ENCODE measurements at places on chromosomes 11 and 22. TPM values are rescaled to one million over a fixed set of nuclear protein-coding genes. Genes with fewer than 3 reads are reported as not detected.
A peak's percentile ranks its signal among the peaks of the same experiment; 100 is the strongest.

DNA sequence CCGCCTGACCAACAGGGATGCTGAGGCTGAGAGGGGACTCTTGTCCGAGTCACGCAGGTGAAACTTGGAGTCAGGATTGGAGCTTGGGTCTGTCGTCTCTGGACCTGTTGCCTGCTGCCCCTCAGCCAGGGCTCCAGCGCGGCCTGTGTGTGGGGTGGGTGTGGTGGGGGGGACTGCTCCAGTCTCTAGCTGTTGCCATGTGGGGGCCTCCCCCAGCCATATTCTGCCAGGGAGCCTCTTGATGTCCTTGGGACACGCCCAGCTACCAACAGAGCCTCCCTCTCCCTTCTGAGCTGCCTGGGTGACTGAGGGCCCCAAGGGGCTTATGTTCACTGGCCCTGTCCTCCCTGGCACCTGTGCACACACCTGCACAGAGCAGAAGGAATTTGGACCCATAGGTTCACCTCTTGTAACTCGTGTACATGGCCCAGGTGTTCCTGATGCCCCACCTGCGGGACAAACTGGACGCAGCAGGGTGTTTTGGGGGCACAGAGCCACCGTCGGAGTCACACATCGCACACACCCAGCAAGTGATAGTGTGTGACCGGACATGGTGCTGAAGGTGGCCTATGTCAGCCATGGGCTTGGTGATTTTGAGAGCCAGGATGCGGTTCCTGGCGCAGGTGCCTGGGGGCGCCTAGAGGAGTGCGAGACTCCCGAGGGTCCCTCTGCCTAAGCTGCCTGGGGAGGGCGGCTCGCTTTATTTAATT lies 252.3 kb downstream of the TBC1D22A start:
- no peaks in the 10 kb centered on the region for H3K4me1 ChIP-seq
- H3K27me3 ChIP-seq, result no peaks in the 10 kb centered on the region
- DNase-seq, result no peak
- H3K36me3 ChIP-seq, result peaks cover 8% of the 10 kb centered on the region
- H3K4me3 ChIP-seq, result no peak overlapping the region

GRCh38 chr11:123799438-123799837 lies 6.7 kb downstream of the OR6M1 start:
- no peaks in the 10 kb centered on the region for H3K36me3 ChIP-seq
- peaks cover 6% of the 10 kb centered on the region for H3K4me1 ChIP-seq
- no peak overlapping the region for H3K27ac ChIP-seq
- H3K4me3 ChIP-seq, result no peak overlapping the region
- no peaks in the 10 kb centered on the region for H3K27me3 ChIP-seq

- H3K36me3 ChIP-seq, result no peaks in the 10 kb centered on the region
- H3K27ac ChIP-seq, result no peak overlapping the region
- peaks cover 6% of the 10 kb centered on the region for H3K4me1 ChIP-seq
- no peak overlapping the region for H3K4me3 ChIP-seq
- H3K27me3 ChIP-seq, result no peaks in the 10 kb centered on the region
Measured at GRCh38 chr11:36449561-36450096, 60.4 kb downstream of the TRAF6 start.

DNA sequence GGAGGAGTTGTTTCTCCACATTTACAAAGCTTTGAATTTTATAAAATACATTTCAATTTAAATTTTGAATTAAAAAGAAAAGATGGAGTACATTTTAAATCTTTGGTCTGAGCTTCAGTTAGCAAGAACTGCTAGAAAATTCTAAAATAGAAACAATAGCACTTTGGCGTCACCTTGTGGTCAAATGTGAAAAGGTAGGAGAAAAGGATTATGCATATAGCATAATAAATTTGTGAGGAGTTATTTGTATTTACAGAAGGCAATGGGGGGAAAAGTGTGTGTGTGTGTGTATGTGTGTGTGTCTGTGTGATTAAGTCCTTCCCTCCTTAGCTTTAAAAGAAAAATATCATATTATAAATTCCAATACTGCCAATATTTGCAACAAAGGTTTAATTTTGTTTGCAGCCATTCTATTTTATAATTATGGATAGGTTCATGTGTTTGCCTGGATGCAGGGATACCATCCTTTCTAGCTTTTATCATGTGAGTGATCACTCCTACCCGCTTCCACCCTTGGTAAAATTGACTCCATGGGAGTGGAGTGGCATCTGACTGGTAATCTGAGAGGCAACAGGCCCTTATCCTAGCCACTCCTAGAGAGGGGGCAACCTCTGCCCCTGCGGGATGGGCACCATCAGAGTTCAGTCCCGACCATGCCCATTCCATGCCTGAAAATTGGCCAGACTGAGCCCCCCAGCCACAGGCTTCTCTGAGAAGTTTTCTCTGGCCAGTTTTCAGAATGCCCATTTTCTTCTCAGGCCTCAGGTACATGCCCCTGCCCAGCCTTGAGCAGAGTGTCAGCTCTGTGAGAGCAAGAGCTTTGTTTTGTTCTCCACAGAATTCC lies 13.6 kb upstream of the LGR4 start:
- no peak overlapping the region for H3K4me3 ChIP-seq
- H3K27ac ChIP-seq, result no peak overlapping the region
- peak; percentile 59 for DNase-seq
- no peaks in the 10 kb centered on the region for H3K27me3 ChIP-seq
- H3K4me1 ChIP-seq, result no peaks in the 10 kb centered on the region

DNA sequence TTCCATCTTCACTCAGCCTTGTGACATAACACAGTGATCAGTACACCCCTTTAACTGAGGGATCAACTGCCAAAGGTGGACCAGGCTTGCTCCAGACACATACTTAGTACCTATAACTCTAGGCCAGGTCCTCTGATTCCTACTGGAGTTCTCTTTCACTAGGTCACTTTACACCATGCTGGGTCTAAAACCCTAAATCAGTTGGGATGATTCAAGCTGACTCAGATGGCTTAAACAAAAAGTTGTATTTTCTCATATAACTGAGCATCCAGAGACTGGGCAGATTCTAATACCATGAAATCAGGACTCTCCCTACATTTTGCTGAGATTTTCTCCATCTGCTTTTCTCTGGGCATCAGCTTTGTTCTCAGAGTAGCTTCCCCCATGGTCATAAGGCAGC lies 26.0 kb upstream of the FLI1 start:
- H3K27me3 ChIP-seq, result peaks cover 95% of the 10 kb centered on the region
- DNase-seq, result no peak

DNA sequence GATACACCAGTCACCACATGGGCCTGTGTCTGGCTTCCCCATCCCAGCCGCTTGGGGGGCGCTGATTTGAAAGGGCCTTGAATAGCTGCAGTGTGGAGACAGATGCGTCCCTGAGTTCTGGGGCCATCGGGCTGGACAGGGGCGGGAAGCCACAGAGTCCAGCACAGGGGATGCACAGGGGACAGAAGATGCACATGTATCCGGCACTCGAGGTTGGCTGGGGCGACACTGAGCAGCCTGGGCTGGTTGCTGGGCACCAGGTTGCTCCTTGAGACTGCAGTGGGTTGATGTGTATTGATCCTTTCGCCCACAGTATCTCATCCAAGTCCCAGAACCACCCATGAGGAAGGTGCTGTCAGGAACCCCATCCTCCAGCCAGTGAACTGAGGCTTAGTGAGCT lies 99.3 kb upstream of the SYT13 start:
- no peak overlapping the region for H3K27ac ChIP-seq
- H3K27me3 ChIP-seq, result no peaks in the 10 kb centered on the region
- no peak for DNase-seq
- H3K4me3 ChIP-seq, result no peak overlapping the region

GRCh38 chr11:14577835-14578529 lies 57.8 kb upstream of the PSMA1 start:
- no peaks in the 10 kb centered on the region for H3K4me1 ChIP-seq
- H3K4me3 ChIP-seq, result no peak overlapping the region
- no peaks in the 10 kb centered on the region for H3K36me3 ChIP-seq
- no peak overlapping the region for H3K27ac ChIP-seq

KRTAP5-10 gene
- total RNA-seq, result not detected

- no peak overlapping the region for H3K4me3 ChIP-seq
- H3K27ac ChIP-seq, result no peak overlapping the region
- H3K27me3 ChIP-seq, result no peaks in the 10 kb centered on the region
- H3K4me1 ChIP-seq, result peaks cover 5% of the 10 kb centered on the region
Measured at GRCh38 chr22:31271485-31271884, 20.8 kb downstream of the PIK3IP1 start.

DNA sequence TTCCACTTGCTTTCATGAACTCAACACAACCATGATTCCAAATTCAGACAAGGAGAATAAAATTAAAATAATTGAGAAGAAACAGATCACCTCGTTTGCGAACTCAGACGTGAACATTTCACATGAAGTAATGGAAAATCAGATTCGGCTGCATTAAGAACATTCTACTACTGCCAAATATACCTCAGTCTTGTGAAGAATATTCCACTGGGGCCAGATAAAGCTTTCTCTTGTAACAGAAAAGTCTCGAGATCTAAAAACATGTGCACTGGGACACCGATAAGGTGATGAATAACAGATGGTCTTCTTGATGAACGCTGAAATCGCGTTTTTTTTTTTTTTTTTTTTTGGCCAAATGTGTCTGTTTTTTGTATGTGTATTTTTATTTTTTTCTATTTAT lies 761.1 kb downstream of the BRD1 start:
- no peak overlapping the region for H3K4me3 ChIP-seq
- no peak for DNase-seq
- H3K36me3 ChIP-seq, result no peaks in the 10 kb centered on the region
- H3K4me1 ChIP-seq, result no peaks in the 10 kb centered on the region
- H3K27me3 ChIP-seq, result no peaks in the 10 kb centered on the region

All from endodermal cell (in vitro differentiated cells).